ENCODE measurements at places on chromosomes 2 and 18.

DNA sequence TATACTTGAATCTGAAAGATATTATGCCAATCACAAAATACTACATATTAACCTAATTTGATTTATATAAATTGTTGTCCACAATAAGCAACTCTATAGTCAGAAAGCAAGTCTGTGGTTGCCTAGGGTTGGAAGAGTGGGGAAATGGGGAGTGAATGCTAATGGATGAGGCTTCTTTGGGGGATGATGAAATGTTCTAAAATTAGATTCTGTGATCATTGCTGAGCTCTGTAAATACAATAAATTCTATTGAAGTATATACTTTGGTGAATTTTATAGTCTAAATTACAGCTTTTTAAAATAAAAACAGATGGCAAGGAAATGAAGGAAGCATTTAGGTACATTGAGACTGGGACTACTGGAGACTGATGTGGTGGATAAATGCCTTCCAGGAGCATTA is 275.5 kb downstream of the MBD2 start:
- DNase-seq: no peak

- DNase-seq: no peak
Observed at GRCh38 chr2:54839461-54840255, 116.2 kb downstream of the EML6 start.

DNA sequence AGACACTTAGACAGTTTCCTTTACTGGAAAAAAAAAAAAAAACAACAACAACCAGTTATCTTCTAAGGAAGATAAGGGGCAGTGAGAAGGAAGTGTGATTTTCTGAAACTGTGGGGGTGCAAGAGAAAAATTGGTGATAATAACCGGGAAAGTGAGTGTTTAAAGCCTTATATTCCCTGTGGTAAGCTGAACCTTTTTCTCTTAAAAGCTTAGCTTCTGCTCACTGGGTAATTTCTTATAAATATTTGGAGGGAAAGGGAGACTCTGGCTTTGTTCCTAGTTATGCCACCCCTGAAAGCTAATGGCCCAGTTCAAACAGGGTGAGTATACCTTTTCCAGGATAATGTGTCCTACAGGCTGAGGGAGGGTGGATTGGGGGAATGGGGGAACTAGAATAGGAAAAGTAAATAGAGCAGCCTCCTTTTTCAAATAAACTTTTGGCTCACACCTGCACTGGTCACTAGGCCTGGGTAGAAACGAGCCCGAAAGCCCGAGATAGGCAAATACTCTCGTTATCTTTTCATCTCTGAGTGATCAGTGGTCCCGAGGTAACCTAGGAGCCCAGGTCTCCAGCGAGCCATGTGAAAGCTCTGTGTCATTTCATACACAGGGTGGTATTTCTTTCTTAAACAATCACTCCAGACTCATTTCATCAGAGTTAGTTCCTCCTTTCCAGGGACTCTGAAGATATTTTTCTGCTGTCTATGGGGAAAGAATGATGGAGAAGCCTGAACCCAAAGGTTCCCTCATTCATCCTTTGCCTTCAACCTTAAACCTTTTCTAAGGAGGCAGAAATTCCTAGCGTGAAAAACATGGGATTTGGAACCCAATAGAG is 15.5 kb upstream of the SRBD1 start:
- no peak for DNase-seq

DNA sequence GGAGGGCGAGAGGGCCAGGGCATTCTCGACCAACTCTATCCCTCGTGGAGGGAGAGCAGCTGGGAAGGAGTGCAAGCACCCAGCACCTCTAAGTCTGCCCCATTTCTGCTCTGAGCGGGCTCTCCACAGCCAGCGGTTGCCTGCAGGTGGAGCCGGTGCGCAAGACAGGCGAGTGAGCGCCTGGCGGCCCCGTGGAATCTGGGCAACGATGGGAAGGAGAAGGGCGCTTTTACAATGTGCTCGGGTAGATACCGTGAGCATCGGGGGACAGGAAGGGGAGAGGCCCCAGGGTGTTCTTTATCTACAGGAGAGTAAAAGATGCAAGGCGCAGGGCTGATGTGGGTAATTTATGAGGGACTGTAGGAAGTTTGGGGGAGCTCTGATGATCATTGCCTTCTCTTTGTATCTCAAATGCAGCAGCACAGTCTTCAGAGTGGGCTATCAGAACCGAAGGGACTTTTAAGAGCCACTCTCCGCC is 867 bp upstream of the TTL start:
- DNase-seq: peak; percentile 61

DNA sequence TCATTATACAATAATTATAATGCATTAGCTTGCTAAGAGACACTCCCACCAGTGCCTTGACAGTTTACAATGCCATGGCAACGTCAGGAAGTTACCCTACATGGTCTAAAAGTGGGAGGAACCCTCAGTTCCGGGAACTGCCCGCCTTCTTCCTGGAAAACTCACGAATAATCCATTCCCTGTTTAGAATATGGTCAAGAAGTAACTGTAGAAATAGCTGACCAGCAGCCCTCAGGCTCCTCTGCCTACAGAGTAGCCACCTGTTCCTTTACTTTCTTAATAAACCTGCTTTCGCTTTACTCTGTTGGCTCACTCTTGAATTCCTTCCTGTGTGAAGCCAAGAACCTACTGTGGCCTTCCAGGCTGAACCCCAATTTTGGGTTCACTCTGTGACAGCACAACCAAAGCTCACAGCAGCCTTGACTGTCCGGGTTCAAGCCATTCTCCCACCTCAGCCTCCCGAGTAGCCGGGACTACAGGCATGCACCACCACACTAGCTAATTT is 20.0 kb upstream of the PTPN2 start:
- DNase-seq: no peak

- DNase-seq: no peak
Observed at GRCh38 chr2:144935736-144936135, 415.8 kb upstream of the ZEB2 start.

DNA sequence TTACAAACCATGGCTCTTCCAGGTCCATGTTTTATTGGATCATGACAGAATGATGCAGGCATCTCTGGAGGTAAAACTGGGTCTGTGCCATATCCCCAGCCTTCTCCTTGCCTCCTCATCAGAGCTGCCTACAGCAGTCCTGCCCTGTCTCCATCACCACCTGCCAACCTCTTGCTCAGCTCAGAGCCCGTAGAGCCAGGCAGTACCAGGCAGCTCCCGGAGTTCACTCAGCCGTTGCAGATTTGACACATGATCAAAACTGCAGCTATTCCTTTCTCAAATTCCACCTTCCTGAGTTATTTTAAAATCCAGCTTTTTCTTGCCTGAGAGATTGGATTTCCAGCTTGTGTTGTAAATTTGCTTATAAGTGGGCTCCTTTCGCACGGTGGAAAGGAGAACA is 218.2 kb upstream of the CELF4 start:
- DNase-seq: no peak

DNA sequence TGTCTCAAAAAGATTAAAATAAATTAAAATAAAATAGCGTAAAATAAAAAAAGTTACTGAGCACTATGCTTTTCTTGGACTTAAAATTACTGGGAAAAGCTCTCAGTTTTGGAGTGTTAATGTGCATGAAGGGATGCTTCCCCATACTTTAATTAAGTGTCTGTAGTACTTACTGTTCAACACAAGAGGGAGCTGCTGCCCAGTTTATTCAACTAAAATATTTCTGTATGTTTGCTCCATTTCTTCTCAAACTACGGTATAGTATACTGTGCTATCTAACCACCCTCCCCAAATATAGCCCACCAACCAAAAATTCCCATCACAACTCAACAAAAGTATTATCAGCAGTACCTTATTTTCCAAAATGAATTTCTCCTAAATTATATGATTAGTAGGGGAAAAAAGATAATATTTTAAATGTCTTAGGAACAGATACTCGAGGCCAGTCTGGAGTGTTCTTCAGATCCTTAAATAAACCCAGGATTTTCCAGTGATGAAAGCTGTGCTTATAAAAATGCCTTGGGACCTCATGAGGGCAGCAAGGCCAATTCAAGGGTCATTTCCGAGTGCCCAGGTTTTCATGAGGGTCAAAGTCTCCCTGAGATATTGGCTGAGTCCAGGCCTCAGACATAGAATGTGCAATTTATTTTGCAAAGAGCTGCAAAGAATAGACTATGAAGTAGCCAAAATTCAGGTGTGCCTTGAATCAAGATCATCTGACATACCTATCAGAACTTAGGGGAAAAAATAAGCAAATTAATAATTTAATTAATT is 64.1 kb downstream of the CHRNA1 start:
- DNase-seq: no peak

- no peak for DNase-seq
Observed at GRCh38 chr2:234754126-234754525, 197.7 kb upstream of the SH3BP4 start.

DNA sequence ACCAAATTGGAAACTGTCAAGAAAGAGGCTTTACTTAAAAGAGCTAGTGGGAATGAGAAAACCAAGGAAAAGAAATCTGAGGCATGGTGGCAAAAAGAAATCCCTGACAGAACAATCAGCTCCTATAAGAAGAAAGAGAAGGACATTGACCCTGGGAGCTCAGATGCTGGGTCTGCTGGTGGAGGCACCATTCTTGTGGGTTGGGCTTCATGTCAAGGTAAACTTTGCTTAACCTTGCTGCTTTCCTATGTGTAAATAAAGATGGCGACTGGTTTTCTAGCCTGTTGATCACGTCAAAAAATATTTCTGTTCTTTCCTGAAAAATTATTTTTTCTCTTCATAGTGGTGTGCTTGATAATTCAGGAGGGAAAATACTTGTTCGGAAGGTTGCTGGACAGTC is 58.1 kb downstream of the VIT start:
- DNase-seq: no peak

DNA sequence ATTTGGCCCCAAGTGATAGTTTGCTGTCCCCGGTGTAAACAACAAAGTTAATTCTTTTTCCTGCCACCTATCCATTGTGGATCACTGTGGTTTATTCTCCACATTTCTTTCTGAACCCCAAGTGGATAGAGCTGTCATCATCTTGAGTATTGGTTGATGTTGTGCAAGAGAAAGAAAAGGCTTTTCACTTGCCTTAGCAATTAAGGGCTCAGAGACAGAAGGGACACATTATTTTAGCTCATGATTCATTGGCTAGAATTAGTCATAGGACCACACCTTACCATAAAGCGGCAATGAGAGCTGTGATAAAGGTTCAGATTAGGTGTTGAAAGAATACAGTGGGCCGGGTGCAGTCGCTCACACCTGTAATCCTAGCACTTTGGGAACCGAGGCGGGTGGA is 442.1 kb upstream of the DCC start:
- no peak for DNase-seq

GRCh38 chr2:229689307-229689839 is 25.0 kb downstream of the DNER start:
- DNase-seq: no peak

DNA sequence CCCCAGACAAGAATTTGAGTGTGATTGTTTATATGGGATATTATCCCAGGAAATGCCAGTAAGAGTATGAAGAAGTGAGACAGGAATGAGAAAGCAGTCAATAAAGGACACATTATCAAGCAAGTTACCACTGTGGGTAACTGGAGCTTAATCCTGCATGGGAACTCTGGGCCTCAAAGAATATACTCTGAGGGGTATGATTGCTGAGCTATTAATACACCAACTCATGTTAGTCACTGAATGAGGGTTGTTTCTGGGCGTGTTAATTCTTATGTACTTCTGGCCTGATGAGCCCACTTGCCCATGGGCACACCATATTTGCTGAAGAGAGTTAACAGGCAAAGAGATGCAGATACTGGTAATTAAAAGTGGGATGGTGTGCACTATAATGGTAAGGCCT is 26.6 kb upstream of the PAIP2B start:
- no peak for DNase-seq

- no peak for DNase-seq
Observed at GRCh38 chr2:18149660-18150246, 271.3 kb downstream of the KCNS3 start.

DNA sequence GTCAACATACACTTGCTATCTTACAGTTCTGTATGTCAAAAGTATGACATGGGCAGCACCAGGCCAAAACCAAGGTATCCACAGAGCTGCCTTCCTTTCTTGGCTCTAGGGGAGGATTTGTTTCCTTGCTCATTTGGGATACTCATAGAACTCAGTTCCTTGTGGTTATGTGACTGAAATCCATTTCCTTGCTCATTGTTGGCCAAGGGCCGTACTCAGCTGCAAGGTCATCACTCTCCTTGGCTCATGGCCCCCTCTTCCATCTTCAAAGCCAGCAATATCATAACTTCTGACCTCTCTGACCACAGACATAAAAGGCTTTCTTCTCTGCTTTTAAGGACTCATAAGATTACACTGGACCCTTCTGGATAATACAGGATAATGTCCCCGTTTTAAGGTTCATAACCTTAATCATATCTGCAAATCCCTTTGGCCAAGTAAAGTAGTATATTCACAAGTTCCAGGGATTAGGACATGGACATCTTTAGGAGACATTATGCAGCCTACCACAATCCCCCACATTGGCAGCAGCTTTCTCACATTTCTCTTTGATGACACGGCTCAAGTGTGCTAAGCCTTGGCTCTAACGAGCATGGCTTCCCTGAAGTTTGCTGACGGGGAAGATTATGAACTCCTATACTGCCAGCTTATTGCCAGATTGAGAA is 20.9 kb downstream of the TMEM237 start:
- DNase-seq: no peak

Data from stimulated activated CD8-positive, alpha-beta memory T cell treated with anti-CD3 and anti-CD28 coated beads, Interleukin-4, amount 100 ng/mL, for 1 hour (primary cell).